Right lung (tissue), 10 donors: ENCODE measurements at places on chromosomes 6 and 20. TPM values are rescaled to one million over a fixed set of nuclear protein-coding genes. Genes with fewer than 3 reads are reported as not detected.

DNA sequence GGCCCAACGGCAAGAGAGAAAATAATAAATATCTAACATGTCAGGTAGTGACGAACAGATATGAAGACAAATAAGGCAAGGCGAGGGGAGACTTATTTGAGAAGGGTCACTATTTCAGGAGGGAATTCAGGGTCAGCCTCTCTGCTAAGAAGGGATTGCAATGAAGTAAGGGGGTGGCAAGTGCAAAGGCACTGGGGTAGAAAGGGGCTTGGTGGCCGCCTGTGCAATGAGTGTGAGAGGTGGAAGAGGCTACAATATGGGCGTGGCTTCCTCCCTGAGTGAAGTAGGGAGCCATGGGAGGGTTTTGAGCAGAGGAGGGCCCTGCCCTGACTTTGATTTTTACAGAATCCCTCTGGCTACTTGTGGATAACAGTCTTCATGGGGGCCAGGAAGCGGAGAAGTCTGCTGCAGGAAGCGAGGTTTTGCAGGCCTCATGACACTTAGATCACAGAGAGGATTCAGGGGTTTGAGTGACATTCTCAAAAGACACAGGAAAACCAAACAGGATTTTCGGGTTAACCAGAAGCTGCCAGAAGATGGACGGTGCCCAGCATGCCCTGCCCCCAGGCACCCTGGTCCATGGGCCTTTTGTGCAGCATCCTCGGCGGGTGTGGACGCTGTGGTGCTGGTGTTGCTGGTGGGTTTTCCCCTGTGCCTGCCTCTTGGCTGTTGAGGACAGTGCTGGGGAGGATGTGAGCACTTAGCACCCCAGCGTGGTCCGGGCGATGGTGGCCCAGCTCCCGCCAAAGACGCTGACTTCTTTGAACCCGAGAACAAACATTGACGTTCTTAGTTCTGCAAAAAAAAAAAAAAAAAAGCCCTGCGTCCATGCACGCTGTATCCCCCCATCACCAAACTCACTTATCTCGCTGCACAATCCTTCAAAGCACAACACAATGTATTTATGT lies 124.2 kb upstream of the PTPN1 start:
- DNase-seq: no peak

DNA sequence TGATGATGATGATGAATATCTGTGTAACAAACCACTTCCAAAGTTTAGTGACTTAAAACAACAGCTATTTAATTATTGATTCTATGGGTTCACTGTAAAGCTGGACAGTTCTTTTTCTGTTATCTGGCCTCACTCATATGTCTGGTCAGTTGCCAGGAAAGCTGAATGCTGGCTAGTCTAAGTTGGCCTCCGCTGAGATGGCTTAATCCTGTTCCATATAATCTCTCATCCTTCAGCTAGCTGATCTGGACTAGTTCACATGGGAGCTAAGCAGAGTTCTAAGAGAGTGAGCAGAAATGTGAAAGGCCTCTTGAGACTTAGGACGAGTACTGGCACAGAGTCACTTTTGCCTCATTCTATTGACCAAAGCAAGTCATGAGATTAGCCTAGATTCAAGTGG lies 334.7 kb upstream of the FLRT3 start:
- DNase-seq: peak; percentile 22

- DNase-seq: no peak
Measured at GRCh38 chr20:4898282-4899244, 102.7 kb downstream of the SLC23A2 start.

DNA sequence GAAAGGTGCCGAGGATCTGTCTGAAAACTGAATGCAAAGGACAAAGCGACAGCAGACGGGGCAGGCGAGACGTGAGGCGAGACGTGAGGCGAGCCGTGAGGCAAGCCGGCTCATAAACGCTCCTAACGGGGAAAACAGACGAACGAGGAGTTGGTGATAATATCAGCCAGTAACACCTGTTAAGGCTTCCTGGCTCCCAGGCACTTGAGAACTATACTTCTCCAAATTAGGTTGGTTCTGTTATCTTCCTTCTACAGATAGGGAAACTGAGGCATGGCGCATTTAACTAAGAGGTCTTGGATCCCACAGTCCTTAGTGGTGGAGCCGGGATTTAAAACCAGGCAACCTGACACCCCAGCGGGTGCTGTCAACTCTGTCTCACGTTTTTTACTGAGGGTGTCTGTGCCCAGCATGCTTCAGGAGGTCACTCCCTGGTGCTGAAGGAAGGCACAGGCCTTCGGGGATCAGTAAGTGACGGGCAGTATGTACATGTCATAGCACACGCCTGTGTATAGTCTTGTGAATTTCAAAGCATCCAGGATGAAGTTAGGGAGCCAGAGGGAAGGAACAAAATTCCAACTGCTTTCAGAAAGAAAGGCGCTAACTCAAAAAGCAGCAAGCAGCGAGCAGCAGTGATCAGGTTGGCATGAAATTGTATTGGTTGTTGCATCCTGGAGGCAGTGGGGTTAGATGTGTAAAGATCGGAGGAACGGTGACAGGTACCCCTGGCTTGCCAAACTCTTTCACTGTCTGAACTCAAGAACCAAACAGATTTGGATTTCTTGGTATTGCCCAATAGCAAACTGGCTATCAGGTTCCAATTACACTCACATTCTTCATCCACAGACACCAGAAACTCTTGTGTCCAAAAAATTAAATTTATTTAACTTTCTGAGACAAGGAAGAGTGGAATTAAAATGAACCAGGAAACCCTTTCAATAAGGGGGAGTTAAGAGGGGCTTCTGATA lies 318.7 kb downstream of the THBS2 start:
- no peak for DNase-seq

GRCh38 chr6:122389704-122390372 lies 9.6 kb upstream of the HSF2 start:
- peak; percentile 39 for DNase-seq

Gene NANP
- 4.7 TPM for polyA plus RNA-seq
